ENCODE measurements at places on chromosomes 7 and 10.

- no peaks in the 10 kb centered on the region for H3K27me3 ChIP-seq
- no peak overlapping the region for H3K27ac ChIP-seq
- H3K4me3 ChIP-seq = no peak overlapping the region
- no peaks in the 10 kb centered on the region for H3K4me1 ChIP-seq
- no peaks in the 10 kb centered on the region for H3K36me3 ChIP-seq
- DNase-seq = no peak
Observed at GRCh38 chr10:119783665-119784027, 57.8 kb downstream of the INPP5F start.

DNA sequence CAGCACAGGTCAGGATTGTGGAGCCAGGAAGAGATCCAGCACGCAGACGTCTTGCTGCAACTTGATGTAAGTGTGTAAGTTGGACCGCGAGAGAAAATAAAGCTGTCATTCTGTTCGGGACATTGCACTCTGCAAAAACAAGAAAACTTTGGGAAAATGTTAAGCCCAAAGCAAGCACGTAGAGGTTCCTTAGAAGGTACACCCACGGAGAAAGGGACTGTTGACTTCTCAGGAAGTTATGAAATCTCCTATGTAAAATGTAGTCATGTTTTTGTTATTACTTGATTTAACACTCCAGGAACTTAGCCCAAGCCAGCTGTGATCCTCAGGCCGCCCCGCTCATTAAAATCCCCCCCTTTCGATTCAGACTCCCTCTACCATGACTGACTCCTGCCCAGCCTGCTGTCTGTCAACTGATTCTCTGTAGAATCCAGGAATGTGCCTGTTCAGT, 196.1 kb upstream of the TCF7L2 start:
- no peaks in the 10 kb centered on the region for H3K27me3 ChIP-seq
- no peak for DNase-seq
- H3K4me3 ChIP-seq = no peak overlapping the region
- peaks cover 5% of the 10 kb centered on the region for H3K4me1 ChIP-seq

DNA sequence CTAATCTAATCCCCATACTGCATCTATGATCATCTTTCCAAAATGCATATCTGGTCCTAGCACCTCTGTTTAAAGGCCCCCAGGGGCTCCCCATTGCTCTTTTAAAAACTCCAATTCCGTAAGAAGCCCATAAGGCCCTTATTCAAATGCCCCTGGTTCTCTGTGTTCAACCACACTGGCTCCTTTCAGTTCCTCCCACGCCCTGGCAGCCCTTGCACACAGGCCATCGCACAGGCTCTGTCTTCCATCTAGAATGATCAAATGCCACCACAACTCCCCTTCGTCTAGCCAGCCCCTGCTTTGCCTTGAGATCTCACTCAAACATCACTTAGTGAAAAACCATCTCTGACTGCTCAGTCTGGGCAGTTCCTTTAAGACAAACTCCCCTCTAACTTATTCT, 112.9 kb upstream of the LYZL2 start:
- H3K27ac ChIP-seq = no peak overlapping the region
- peaks cover 2% of the 10 kb centered on the region for H3K27me3 ChIP-seq
- H3K4me3 ChIP-seq = no peak overlapping the region
- H3K36me3 ChIP-seq = no peaks in the 10 kb centered on the region

DNA sequence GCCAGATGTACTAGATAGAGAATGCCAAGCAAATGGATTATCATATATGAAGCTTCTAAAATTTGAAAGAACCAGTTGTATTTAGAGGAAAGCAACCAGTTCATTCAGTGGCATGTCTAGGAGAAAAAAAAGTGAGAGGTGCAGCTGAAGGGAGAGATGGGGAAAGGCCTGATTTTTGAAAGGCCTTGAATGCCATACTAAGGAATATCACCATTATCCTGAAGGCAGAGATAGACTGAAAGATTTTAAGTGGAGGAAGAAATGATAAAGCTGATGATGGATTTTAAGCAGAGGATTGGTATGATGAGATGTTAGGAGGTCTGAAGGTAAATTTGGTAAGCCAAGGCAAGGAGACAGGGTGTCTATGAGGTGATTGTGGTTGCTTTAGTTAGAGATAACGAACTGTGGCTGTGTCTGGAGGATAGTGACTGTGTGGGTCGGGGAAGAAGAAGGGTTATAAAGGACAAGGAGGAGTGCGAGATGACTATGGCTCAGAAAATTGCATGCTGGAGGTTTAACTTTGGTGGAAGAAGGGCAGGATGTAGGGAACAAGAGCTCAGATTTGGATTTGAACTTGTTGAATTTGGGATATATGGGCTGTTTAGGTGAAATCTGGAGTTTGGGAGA, 330.8 kb downstream of the EXOC4 start:
- H3K4me1 ChIP-seq = no peaks in the 10 kb centered on the region
- H3K27me3 ChIP-seq = no peaks in the 10 kb centered on the region
- no peak for DNase-seq
- no peak overlapping the region for H3K4me3 ChIP-seq
- no peaks in the 10 kb centered on the region for H3K36me3 ChIP-seq

DNA sequence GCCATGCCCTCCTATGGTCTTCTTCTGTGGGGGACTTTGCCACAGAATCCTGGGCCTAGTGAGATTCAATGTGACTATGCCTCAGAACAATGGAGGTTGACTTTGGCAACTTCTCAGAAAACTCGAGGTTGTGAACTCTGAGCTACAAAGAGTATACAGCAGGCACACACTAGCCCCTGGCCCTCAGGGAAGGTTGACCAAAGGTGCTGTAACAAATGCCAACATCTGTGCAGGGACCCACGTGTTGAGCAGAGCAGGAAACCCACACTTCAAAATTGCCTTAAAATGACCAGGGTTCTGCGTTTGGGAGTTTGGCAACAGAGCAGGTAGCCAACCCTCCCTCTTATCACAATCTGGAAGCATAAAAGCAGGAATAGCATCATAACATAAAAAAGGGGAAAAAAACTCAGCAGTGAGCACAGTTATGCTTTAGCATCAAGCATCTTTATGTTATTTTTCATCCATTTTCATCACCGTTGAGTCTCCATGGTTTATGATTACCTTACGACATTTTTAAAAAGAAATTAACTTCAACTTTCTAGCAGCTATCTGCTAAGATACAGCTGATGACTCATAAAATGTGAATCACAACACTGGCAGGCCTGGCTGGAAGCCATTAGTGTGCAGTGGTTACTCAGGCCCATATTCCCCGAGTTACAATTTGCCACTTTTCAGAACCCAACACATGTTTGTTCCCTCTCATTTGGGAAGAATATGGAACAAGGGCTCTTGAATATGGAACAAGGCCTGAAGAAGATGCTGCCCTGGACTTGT, 11.1 kb downstream of the PRLHR start:
- no peak overlapping the region for H3K27ac ChIP-seq
- no peak overlapping the region for H3K4me3 ChIP-seq
- H3K4me1 ChIP-seq = no peaks in the 10 kb centered on the region
- no peaks in the 10 kb centered on the region for H3K36me3 ChIP-seq
- H3K27me3 ChIP-seq = peaks cover 3% of the 10 kb centered on the region

- no peaks in the 10 kb centered on the region for H3K27me3 ChIP-seq
- no peak overlapping the region for H3K4me3 ChIP-seq
- H3K4me1 ChIP-seq = no peaks in the 10 kb centered on the region
- H3K36me3 ChIP-seq = no peaks in the 10 kb centered on the region
- H3K27ac ChIP-seq = no peak overlapping the region
- no peak for DNase-seq
Observed at GRCh38 chr7:39073432-39073831, 95.7 kb downstream of the POU6F2 start.

DNA sequence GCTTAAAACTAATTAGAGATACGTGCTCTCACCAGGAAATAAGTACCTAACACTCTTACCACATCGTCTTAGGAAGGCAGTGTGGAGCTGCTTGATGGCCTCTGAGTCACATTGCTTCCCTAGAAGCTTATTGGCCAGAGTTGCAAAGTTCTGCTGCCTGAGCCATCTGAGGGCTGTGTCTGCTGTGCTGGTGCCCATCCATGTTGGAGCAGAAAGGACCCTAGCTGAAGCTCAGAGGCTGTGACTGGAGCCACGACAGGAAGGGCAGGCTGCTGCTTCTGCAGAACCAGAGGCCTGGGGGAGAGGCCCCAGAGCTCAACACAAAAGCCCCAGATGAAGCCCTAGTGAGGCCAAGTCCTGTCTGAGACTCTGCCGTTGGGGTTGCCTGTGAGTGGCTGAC, 64.8 kb upstream of the IGFBP3 start:
- no peak overlapping the region for H3K4me3 ChIP-seq
- no peak overlapping the region for H3K27ac ChIP-seq
- no peaks in the 10 kb centered on the region for H3K36me3 ChIP-seq
- peaks cover 11% of the 10 kb centered on the region for H3K4me1 ChIP-seq
- DNase-seq = no peak

GRCh38 chr10:90269699-90270098, 568.3 kb downstream of the KIF20B start:
- no peaks in the 10 kb centered on the region for H3K36me3 ChIP-seq
- no peak overlapping the region for H3K27ac ChIP-seq
- H3K27me3 ChIP-seq = no peaks in the 10 kb centered on the region

DNA sequence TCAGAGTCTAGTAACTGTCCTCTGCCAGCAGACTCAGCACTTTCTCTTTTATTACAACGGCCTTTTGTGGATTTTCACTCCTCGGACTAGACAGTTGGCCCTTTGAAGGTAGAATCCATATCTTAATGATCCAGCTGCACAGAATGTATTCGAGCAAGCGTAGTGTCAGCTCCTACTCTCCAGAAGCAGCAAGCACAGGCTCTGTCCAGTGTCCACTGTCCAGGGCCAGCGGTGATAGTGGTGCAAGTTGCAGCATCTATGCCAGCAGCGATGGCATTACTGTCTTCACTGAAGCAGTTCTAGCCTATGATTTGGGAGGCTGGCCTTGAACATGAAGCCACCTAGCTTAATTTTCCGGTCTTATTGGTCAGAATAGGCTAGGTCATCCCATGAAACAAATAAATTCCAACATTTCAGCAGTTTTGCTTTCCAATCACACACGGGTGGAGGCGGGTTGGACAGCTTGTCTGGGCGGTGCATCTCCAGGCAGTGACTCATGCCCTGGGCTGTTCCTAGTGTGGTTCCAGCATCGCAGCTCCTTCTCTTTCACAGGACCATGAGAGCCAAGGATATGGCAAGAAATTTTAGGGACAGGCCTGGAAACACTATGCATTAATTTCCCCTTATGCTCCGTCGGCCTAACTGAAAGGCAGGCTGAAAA, 108.6 kb upstream of the KCNMA1 start:
- no peak overlapping the region for H3K4me3 ChIP-seq
- no peaks in the 10 kb centered on the region for H3K27me3 ChIP-seq
- no peak overlapping the region for H3K27ac ChIP-seq
- no peaks in the 10 kb centered on the region for H3K36me3 ChIP-seq

- H3K27ac ChIP-seq = no peak overlapping the region
- no peak for DNase-seq
- no peak overlapping the region for H3K4me3 ChIP-seq
- no peaks in the 10 kb centered on the region for H3K27me3 ChIP-seq
- H3K36me3 ChIP-seq = no peaks in the 10 kb centered on the region
Observed at GRCh38 chr10:121981346-121981745, 6.3 kb upstream of the NSMCE4A start.

- H3K27ac ChIP-seq = no peak overlapping the region
- H3K36me3 ChIP-seq = no peaks in the 10 kb centered on the region
- DNase-seq = no peak
- H3K4me1 ChIP-seq = no peaks in the 10 kb centered on the region
Observed at GRCh38 chr10:59047180-59047579, 129.3 kb upstream of the PHYHIPL start.

GRCh38 chr7:158858592-158859503, 2.5 kb downstream of the DYNC2I1 start:
- H3K27ac ChIP-seq = no peak overlapping the region
- no peaks in the 10 kb centered on the region for H3K27me3 ChIP-seq
- peaks cover 6% of the 10 kb centered on the region for H3K4me1 ChIP-seq
- no peak for DNase-seq
- H3K4me3 ChIP-seq = no peak overlapping the region

DNA sequence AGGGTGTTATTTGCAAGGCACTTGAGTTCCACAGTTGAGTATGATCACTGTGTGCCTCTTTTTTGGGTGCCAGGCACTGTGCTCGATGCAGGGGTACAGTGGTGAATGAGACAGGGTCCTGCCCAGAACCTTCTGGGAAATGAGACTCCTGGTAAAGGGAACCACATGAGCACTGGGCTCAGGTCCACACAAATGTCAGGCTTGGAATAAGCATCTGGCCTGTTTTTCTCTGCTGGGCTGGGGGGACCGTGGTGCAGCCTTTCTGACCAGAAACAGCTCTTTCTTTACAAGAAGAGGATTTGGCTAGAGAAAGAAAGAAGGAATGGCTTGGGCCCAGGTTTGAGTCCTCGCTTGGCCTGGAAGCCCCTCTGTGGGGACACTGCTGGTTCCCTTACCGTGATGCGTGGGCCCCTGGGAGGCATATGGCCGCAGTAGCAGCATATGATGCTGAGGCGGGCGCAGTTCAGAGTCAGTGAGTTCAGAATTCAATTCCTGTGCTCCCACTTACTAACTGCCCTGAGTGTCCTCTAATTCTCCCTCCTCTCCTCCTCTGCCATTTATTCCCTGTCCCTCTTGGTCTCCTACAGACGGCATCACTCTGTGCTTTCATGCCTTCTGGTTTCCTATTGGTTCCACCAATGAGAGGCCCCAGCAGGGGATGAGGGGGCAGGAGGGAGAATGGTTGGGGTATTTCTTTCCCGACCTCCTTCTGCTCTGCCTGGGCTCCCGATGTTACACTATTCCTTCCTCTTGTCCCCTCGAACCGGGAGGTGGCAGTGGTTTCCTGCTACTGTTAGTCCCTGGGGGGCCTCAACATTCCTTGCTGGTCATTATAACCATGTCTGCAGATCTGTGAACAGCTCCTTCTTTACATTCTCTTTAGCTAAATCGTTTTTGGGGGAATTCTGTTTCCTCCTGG, 9.6 kb upstream of the KCP start:
- H3K4me3 ChIP-seq = no peak overlapping the region
- H3K4me1 ChIP-seq = peaks cover 4% of the 10 kb centered on the region
- H3K36me3 ChIP-seq = no peaks in the 10 kb centered on the region

DNA sequence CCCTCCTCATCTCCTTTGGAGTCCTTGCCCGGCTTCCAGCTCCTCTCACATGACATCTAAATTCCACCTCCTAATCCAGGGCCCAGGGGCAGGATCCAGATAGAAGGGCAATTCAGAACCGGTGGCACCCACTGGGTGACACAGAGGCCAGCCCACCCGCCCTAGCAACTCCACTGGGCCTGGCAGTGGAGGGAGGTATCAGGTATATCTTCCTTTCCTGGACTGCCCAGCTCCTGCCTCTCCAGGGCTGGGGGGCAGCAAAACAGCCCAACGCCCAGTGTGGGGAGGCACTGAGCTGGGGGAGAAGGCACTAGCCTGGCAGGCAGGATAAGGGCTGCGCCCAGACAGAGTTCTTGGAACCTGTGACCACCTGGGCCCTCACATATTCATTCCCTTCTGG, 10.4 kb upstream of the TRIM8 start:
- no peak for DNase-seq
- H3K36me3 ChIP-seq = no peaks in the 10 kb centered on the region
- H3K4me1 ChIP-seq = peaks cover 4% of the 10 kb centered on the region
- H3K27ac ChIP-seq = peak overlapping the region; percentile 78
- H3K27me3 ChIP-seq = no peaks in the 10 kb centered on the region
